ENCODE measurements at places on chromosomes 2 and 18.

GRCh38 chr2:138724327-138724726, 55.9 kb downstream of the NXPH2 start:
- DNase-seq, result no peak

DNA sequence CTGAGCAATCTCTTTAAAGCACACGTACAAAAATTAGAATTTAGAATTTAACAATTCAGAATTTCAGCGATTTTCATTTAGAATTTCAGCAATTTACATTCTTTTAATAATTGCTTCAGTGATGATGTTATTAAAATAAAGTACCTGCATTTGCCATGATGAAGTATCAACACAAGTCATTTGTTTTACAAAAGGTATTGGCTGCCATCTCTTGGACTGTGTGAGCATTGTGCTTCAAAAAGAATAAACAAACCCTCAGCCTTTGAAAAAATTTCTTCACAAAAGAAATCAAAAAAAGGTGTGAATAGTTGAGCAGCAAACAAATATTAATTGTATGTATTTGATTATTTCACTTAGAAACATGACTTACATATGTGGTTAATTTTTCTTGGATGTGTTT, 27.1 kb upstream of the ZC3H15 start:
- DNase-seq, result no peak

GRCh38 chr18:23631746-23632145, 31.0 kb downstream of the ANKRD29 start:
- no peak for DNase-seq

DNA sequence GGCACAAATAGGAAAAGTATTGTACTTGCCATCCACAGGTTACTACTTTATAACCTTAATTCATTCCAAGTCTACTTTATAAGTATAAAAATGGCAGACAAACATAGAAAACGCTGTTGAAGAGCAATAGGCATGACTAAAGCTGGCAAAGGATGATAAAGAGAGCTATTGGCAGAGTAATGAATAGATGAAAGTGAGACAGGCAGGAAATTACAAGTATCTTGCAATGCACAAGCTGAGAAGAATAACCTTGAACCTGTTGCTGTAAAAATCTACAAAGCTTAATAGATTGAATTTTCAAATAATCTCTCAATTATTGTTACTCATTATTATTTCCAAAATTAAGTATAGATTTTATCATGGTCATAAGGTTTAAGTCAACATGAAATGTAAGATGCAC, 8.8 kb downstream of the PELI1 start:
- no peak for DNase-seq

DNA sequence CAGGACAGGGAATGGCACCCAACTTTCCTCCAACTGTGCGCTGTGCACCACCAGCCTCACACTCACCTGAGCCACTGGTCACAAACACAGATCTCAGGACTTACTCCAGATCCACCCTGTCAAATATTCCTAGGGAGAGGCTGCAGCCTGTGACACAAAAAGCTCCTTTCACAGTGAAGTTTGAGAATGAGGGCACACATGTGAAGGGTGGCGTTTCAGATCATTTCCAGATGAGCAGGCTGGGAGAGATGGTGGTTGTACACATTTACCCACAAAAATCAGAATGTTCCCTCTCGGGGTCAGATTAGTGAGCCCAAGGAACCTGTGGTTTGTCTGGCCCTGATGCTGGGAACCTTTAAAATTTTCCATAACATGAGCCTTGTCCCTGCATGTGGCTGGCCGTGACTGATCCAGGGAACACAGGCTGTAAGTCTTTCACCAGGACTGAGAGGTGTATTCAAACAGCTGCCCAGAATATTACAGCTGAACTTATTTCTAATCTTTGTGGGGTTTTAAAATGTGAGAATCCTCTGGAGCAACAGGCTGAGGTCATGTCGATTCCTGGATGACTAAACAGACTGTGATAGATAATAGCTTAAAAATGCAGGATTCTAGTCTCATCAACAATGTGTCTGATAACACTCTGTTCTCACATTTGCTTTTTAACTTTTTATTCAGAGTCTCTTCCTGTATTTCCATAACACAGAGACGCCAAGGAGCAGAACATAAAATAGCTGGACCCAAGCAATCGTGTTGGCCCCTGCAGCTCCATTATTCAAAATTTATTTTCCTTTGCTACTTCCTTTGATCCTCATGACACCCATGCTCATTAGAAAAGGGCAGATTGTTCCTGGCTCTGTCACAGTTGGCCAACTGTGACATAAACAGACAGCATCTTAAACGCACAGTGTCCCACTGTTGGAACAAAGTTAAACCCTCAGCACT, 35.5 kb downstream of the IL1R2 start:
- DNase-seq, result peak; percentile 78

- DNase-seq, result no peak
These were observed 161.4 kb downstream of the PXDN start for GRCh38 chr2:1582891-1583341.

DNA sequence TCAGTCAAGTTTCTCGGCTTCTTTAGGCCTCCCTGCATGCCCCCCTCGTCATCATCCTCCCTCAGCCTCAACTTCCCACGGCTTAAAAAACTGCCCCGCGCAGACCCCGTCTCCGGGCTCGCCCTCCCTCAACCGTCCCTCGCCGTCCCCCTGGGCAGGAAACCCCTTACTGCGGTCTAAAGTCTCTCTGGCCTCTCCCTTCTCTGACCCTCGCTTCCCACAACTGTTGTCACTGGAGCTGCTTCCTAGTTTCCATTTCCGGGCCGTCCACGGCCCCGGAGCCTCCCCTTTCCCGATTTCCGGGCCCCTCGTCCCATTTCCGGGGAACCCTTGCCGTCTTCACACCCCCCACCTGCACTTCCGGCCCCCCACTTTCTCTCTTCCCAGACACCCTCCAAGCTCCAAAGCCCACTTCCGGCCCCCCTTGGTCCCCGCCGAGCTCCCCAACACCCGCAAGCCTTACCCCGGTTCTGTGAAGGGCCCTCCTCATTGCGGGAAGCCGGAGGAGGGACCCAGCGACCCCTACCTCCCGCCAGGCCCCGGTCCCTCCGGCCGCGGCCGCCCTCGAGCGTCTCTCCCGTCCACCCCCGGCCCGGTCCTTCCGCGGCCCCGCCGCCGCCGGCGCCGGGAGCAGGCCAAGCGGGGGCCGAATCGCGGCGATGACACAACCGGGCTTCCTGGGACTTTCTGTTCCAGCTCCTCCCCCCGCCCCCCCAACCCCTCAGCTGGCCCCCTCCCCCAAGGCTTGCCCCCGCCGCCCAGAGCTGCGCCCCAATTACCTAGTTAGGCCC, 513 bp downstream of the TRIP12 start:
- peak; percentile 21 for DNase-seq

GRCh38 chr18:2848247-2849246, 1.7 kb downstream of the EMILIN2 start:
- no peak for DNase-seq
